ACHN (cell line): ENCODE measurements at places on chromosomes 13 and 19.

DNA sequence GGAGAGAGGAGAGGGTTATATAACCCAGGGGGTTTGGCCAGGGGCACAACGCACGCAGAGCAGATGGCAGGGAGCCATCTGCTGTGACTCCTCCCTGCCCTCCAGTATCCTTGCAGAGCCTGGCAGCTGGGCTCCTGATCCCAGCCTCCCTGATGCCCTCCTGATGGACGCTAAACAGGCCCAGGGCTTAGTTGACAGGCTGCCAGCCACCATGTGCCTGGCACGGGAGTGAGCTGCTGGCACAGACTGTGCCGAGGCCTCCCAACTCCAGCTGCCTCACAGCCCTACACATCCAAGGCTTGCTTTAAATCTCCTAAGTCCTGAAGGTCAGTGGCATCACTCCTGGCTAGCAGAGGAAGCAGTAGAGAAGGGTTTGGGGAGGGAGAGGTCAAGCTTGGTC, 16.7 kb downstream of the SYDE1 start:
- no peak for DNase-seq

- DNase-seq, result no peak
Measured at GRCh38 chr13:100809129-100809390, 134.5 kb upstream of the TMTC4 start.

DNA sequence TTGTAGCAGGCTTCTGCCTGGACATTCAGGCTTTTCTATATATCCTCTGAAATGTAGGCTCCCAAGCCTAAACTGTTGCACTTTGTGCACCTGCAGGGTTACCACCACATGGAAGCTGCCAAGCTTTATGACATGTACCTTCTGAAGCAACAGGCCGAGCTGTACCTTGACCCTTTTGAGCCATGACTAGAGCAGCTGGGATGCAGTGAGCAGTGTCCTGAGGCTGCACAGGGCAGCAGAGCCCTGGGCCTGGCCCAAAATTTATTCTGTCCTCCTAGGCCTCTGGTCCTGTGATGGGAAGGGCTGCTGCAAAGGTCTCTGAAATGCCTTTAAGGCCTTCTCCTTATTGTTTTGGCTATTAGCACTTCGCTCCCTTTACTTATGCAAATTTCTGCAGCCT, 23.5 kb upstream of the CD177 start:
- no peak for DNase-seq

- DNase-seq, result peak; percentile 54
Measured at GRCh38 chr19:46919324-46919723, 58.5 kb downstream of the ARHGAP35 start.

DNA sequence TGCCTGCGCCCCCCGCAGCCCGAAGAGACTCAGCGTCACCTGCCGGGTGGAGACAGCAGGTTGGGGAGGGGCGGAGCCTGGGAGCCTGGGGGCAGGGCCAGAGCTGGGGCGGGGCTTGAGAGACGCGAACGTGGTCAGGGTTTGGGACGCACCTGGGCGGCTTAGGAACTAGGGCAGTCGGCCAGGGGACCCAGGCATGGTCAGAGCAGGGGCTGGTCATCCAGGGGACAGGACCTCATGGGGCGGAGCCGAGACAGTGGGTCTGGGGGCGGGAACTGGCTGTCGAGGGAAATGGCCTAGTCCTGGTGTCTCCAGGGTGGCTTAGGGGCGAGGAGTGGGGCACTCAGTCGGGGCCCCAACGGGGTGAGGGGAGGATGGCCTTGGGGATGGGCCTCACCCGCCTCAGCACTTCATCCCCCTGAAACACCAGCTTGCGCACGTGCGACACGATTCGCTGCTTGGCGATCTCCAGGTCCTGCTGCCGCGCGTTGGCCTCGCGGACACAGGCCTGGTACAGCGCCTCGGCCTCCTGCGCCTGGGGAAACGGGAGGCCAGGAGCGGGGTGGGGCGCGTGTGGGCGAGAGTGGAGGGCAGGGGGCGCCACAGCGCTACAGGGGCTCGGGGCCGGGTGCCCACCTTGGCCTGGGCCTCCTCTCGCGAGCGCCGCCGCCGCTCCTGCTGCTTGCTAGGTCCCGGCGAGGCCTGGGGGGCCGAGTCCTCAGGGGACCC, 5.8 kb downstream of the GMIP start:
- no peak for DNase-seq

GRCh38 chr19:2416321-2417097, 10.9 kb downstream of the TIMM13 start:
- no peak for DNase-seq

DNA sequence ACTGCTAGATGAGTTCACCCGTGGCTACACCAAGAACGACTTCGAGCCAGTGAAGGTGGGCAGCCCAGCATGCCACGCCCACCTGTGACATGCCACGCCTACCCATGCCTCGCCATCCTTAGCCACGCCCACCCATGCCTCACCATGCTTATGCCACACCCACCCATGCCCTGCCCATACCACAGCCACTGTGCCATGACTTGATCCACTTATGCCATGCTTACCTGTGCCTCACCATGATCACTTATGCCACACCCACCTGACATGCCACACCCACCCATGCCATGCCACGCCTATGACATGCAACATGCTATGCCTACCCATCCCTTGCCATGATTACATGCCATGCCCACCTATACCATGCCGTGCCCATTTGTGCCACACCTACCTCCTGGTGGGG, 12.9 kb upstream of the USE1 start:
- peak; percentile 13 for DNase-seq

DNA sequence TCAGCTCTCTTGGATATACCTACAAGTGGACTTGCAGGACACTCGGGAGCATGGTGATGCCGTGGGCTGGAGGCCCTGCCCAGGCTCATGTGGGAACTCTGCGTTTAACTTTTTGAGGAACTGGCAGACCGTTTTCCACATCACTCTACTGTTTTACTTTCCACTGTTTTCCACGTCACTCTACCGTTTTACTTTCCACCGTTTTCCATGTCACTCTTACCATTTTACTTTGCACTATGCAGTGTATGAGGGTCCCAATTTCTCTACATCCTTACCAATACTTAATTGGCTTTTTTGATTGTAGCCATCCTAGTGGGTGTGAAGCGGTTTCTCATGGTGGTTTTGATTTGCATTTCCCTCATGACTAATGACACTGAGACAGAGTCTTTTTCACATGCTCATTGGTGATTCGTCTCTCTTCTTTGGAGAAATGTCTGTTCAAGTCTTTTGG, 40.5 kb downstream of the GATAD2A start:
- DNase-seq, result no peak
